ENCODE measurements at places on chromosomes 16 and 17. TPM values are rescaled to one million over a fixed set of nuclear protein-coding genes. Genes with fewer than 3 reads are reported as not detected.

TP53TG3F gene
- not detected for total RNA-seq

UBE2G1 gene
- total RNA-seq: 67.3 TPM

TNFRSF17 gene
- total RNA-seq: not detected

MYCBPAP gene
- total RNA-seq: 1.0 TPM

CIAO3 gene
- 36.8 TPM for total RNA-seq

GP2 gene
- total RNA-seq: not detected

TBX6 gene
- 0.30 TPM for total RNA-seq

ZFHX3 gene
- 5.9 TPM for total RNA-seq

GRAP gene
- total RNA-seq: not detected

SOX9 gene
- 43.8 TPM for total RNA-seq

MPO gene
- total RNA-seq: not detected

CRK gene
- 73.2 TPM for total RNA-seq

KIF2B gene
- total RNA-seq: not detected

GRCh38 chr17:79080761-79081290 is 6.2 kb downstream of the ENGASE start:
- no peak for DNase-seq

GRCh38 chr16:74888232-74888862 is 96.6 kb downstream of the WDR59 start:
- DNase-seq: no peak

DNA sequence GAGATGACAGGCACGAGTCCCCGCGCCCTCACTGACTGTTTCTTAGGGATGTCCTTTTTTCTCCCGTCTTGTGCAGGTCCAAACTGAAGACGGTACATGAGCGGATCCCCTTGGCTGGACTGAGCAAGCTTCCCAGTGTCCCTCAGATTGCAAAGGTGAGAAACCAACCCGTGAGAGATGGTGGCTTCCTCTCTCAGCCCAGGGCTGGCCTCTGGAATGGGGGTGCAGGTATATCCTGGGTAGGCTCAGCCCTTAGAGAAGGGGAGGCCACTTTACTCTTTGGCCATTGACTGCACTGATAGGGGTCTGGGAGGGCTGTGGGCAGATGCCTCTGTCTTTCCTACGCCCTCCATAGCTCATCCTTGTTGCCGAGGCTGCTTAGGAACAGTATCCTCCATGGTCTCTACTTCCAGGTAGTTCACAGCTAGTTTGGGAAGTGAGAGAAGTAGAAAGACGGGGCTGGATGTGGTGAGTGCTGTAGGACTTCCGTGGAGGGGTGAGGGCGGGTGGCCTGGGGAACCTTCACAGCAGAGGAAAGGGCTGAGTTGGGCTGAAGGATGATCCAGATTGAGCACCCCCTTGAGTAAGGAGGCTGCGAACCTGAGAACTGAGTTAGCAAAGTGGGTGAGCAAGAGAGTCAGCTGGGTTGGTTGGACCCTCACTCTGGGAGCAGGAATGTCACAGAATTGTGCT is 83.0 kb downstream of the OR1D5 start:
- DNase-seq: no peak

DNA sequence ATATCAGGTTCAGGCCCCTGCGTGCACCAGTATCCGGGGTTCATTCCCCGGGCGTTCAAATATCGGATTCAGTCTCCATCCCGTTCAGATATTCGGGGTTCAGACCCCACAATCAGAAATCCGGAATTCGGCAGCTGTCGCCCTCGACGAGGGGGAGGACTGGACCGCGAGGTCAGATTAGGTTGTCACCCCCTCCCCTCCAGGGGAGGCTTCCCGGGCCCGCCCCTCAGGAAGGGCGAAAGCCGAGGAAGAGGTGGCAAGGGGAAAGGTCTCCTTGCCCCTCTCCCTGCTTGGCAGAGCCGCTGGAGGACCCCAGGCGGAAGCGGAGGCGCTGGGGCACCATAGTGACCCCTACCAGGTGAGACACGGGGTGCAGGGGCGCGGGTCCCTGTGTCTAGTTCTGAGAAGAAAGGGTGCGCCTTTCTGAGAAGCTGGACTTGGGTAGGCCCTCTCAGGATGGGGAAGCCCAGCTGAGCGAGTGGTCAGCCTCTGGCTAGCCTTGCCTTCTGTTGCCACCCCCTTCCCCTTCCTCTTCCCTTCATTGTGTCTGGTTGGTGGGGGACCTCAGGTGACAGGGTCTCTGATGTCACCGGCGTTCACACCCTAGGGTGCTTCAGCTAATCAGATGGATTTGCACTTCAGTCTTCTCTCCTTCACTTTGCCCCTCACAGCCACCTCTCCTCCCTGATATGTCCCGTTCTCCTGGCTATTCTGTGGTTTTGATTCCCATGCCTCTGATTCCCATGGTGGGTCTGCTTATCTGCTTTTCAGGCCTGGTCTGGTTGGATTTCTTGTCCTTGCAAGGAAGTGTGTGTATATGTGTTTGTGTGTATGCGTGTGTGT is 844 bp downstream of the TAOK2 start:
- DNase-seq: no peak

DNA sequence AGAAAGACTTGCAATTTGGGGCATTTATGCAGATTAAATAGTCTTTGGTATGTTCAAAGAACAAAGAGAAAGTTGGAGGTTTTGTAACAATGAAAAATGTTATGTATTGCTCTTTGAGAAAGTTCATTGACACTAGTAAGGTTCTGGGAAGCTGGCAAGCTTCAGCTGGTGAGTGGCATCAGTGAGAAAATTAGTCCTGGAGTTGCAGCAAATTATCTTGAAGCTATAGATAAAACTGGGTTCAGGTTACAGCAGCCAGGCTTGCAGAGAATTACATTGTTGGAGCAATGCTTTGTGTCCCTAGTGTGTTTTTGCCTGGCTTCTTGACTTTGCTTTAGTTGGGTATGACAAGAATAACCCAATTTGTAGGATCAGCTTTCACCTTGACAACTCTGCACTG is 221.2 kb downstream of the CDH13 start:
- no peak for DNase-seq

- DNase-seq: no peak
Observed at GRCh38 chr17:18074566-18075272, 13.0 kb upstream of the DRG2 start.

DNA sequence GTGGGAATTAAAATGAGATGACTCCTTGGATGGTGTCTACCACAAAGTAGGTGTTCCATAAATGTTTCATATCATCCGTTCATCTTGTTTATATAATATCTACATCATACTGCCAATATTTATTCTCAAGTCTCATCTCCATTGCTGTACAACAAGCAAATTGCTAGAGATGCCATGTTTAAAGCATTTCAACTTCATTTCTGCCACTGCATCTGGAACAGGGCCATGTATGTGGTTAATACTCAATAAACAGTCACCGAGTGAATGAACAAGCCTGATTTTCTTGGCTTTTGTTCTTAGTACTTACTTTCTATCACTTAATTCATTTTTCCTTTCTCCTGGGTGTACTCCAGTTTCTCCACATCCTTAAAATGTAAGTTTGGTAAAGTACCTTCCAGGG is 107.6 kb downstream of the KCNJ2 start:
- no peak for DNase-seq

DNA sequence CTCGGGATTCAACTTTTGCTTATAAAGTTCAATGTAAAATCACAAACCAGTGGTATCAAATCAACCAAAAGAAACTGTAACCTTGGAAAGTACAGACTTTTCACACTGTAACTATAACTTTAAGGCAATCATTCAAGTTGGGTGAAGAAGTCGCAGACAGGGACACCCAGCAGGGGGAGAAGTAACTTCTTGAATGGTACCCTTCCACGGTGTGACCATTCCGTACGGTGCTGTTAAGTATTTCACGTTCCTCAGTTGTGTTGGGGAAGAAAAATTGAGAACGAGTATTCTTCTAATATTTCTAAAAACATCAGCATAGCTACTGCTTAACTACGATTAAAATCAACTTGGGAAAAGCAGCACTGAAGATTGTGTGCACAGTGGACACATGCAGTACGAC is 55.8 kb downstream of the MYH10 start:
- DNase-seq: no peak

GRCh38 chr16:31461921-31462804 is 2.9 kb downstream of the ARMC5 start:
- no peak for DNase-seq

DNA sequence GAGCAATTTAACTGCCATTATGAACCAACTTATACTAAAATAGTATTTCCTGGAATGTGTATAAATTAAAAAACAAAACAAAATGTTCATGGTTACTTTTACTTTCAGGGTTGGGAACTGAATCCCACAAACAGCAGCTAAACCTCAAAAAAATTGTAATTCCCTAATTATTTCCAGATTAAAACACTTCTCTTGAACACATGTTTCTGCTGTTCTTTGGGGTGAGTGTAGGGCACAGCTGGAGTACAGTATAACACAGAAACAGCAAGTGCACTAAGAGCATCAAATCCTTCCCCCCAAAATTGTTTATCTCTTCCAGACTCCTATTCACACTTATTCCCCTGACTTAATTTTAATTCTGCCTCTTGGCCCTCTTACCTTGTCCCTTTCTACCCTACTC is 56.4 kb downstream of the KANSL1 start:
- no peak for DNase-seq

DNA sequence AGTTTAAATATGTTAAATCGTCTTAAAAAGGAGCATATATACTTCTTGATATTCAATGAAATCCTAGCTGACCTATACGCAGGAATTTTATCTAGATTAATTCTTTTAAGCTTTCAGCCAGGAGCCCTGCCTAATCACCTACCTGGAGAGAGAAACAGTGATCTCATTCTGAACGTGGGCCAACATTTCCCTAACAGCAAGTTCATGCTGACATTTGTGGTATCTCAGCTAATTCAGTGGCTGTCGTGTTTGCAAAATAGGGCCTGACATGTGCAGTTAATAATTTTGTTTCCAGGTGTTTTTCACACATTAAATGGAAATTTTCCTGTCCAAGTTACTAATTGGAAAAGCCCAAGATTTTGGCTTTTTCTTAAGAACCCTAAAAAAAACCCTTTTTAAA is 17.4 kb downstream of the KRT24 start:
- DNase-seq: no peak

DNA sequence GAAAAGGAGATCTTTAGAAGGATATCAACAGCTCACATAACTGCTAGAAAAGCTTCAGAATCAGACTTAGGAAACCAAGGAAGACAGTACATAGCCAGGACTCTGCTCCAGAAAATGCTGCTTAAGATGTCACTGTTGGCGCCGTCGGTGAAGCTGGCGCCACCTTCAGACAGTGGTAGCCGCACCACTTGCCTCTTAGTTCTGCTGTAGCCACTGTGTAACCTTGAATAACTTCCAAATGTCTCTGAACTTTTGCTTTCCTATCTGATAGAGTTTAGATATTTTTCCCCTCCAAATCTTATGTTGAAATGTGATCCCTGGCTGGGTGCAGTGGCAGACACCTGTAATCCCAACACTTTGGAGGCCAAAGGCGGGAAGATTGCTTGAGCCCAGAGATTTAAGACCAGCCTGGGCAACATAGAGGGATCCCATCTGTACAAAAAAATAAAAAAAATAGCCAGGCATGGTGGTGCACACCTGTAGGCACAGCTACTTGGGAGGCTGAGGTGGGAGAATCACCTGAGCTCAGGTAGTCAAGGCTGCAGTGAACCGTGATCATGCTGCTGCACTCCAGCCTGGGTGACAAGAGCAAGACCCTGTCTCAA is 6.3 kb upstream of the USP31 start:
- peak; percentile 11 for DNase-seq

DNA sequence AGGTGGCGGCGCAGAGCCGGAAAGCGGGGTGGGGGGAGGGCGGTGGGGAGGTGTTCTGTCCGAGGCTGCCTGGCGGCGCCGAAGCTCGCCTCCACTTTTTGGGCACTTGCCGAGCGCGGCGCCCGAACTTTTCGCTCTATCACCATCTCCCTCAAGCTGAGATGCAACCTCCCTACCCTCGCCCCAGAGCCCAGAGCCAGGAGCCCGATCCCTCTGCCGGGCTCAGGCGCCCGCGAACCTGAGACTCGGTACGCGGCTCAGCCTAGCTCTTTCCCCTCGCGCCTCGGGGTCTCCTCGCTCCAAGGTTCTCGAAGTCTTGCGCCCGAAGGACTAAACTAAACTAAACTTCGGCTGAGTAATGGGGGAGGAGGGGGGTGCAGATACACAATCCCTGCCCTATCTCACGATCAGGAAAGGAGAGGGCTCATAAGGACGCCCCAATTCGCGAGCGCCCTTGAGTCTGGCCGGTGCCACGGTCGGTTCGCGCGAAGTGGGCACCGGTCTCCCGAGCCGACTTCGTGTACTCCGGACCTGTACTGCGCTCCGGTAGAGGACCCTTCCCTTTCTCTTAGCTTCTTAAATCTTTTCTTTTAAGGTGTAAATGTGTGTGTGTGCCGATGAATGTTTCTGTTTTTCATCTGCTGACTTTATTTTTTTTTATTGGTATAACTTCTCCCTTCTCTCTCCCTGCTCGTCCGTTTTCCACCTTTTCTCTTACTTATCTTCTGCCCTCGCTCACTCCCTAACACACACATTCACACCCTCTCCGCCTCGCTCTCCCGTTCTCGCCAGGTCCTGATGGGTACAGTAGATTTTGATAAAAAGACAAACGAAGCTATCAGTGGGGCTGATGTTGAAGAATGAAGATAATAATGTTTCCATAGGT is 1.9 kb upstream of the SALL1 start:
- DNase-seq: no peak

- no peak for DNase-seq
Observed at GRCh38 chr16:82924075-82924854, 297.5 kb downstream of the CDH13 start.

DNA sequence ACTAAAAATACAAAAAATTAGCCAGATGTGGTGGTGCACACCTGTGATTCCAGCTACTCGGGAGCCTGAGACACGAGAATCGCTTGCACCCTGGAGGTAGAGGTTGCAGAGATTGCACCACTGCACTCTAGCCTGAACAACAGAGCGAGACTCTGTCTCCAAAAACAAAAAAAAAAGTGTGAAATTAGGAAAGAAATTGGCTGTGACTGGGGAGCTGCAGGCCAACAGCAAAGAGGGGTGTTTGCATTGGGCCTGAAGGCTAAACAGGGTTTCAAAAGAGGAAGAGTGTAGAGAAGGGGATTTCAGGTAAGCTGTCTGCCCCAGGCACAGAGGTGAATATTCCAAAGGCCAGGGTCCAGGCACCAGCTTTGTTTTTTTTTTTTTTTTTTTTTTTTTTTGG is 9.4 kb downstream of the BMERB1 start:
- no peak for DNase-seq

GRCh38 chr16:85125570-85126393 is 13.5 kb upstream of the CIBAR2 start:
- no peak for DNase-seq

GRCh38 chr16:71762186-71762585 is 37.7 kb upstream of the PHLPP2 start:
- no peak for DNase-seq

- no peak for DNase-seq
Observed at GRCh38 chr16:17970157-17970765, 366.3 kb downstream of the NPIPA8 start.

- no peak for DNase-seq
Observed at GRCh38 chr16:72137380-72138063, 34.4 kb downstream of the PMFBP1 start.

- peak; percentile 1 for DNase-seq
Observed at GRCh38 chr16:9836118-9836736, 346.0 kb downstream of the GRIN2A start.

DNA sequence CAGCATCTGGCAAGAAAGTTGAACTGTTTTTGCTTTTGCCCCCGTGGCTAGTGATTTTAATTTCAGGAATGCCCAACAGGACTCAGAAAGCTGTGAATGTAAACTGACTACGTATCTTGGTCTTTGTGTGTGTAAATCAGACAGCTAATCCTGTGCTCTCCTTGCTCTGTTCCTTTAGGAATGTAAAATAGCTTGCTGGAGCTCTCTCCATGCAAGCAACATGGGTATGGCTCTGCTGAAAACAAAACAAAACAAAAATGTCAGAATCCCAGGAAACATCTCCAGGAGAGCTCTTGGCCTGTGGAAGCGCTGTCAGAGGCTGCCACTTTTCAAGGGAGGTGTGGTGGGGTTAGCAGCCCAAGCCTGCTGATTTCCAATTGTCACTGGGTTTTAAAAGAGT is 161.8 kb upstream of the NOG start:
- no peak for DNase-seq
